Kidney epithelial cell (primary cell): ENCODE measurements at places on chromosomes 12 and 14. TPM values are rescaled to one million over a fixed set of nuclear protein-coding genes. Genes with fewer than 3 reads are reported as not detected.

The SLC2A14 gene
- not detected in 2 replicates for total RNA-seq

The MIP gene
- not detected in 2 replicates for total RNA-seq

The ADGRD1 gene
- 0.08 TPM in 1 of 2 replicates, not detected in the other for total RNA-seq

The CD69 gene
- total RNA-seq: 3.7 and 4.2 TPM in 2 replicates

The DCAF4 gene
- 23.1 and 45.8 TPM in 2 replicates for total RNA-seq

The SRRM4 gene
- 0.27 and 0.42 TPM in 2 replicates for total RNA-seq

The CISTR gene
- not detected in 2 replicates for total RNA-seq

The SCN8A gene
- total RNA-seq: 1.3 and 3.1 TPM in 2 replicates

The TPH2 gene
- total RNA-seq: not detected in 2 replicates

The AQP6 gene
- not detected in 2 replicates for total RNA-seq

The KLRC2 gene
- not detected in 2 replicates for total RNA-seq
